ENCODE measurements at places on chromosomes 1 and 21.

DNA sequence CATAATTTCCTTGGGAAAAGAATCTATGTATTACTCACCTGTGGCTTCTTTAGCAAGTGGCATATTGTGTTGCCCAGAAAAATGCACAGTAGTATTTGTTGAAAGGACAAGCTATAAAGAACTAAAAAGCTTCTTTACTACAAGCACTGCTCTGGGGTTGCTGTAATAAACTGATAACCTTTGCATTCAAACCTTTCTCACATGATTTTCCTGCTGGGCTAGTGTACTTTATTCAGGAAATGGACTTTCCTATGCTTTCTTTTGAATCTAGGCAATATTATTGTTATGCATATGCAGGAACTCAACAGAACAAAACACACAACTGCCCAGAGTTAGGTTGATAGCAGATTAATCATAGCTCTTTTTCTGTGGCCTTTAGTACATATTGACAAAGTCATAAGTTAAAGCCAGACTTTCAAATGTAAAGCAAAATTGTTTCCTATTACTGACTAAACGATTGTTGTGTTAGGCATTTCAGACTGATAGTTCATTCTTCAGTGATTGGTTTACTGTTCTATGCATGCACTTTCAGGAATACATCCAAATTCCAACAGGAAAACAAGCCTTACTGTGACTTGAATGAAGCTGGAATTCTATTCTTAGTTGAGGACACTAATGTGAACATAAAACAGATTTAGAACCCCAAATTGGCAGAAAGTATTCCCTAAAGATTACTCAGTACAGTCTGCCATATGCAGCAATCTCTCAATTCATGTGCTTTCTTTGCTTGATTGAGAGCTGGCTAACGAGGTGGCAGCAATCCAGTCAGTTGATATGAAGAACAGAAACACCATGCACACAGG lies 564.3 kb upstream of the NEGR1 start:
- DNase-seq: no peak

DNA sequence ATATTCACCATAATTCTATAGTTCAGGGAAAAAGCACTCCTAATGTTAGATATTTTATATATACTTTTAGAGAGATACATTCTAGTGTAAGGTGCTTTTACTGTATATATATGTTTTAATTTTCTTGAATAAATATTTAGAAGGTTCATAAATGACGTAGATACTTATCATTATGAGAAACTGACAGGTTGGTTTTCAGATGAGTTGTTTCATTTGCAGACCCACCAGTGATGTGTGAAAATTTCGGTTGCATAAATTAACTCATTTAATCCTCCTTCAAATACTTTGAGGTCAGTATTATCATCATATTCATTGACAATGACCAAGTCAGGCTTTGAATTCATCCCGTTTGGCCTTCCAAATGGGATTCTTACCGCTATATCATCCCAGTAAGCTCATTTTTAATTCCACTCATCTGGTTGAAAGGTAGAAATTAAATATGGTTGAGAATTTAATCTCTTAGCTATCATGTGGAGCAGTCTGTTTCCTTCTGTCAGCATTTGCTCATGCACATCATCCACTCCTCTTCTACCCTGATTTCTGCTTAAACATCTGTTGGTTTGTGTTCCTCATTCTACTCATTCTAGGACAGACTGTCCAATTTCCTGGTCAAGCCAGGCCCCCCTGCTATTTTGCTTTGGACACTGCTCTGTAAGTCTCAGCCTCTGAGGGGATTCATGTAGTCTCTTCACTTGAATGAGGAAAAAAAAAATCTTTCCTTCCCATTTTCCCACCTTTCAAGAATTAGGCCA lies 1156.6 kb downstream of the PLA2G4A start:
- no peak for DNase-seq

GRCh38 chr1:30618335-30618747 lies 105.0 kb downstream of the MATN1 start:
- DNase-seq: peak; percentile 26

GRCh38 chr1:79899914-79900313 lies 893.4 kb upstream of the ADGRL4 start:
- no peak for DNase-seq

DNA sequence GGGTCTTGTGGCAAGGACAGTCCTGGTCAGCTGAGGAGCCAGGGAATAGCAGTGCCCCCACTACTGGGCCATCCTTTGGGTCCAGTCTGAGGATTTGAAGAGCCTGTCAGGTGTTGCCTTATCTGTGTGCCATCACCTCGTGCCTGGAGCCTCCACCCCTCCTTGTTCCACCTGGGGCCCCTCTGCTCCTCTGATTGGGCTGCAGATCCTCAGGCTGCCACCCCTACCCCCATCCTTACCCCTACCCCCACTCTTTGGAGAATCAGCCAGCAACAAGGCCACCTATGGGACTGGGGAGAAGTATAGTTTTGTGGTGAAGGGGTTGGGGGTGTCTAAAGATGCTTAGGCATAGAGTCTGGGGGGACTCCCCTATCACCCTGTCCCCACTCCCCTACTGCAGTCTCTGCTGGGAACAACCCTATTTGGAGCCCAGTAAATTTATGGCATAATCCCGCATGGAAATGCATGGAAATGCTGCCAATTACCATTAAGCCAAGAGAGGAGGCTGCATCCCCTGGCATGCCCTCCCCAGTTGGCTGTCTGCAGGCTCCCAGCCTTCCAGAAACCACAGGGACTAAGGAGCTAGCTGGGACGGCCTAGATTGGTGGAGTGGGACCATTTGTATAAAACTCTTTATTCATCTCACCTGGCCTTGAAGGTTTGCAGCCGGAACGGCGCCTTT lies 142.7 kb upstream of the CSF3R start:
- no peak for DNase-seq

Measured in stimulated activated CD8-positive, alpha-beta memory T cell treated with anti-CD3 and anti-CD28 coated beads, Interleukin-4, amount 100 ng/mL, for 48 hours (primary cell).